ENCODE measurements at places on chromosomes 1 and 21.

- DNase-seq, result no peak
Observed at GRCh38 chr21:38306433-38307141, 49.8 kb downstream of the KCNJ15 start.

GRCh38 chr1:168792592-168793125, 63.7 kb upstream of the DPT start:
- no peak for DNase-seq

DNA sequence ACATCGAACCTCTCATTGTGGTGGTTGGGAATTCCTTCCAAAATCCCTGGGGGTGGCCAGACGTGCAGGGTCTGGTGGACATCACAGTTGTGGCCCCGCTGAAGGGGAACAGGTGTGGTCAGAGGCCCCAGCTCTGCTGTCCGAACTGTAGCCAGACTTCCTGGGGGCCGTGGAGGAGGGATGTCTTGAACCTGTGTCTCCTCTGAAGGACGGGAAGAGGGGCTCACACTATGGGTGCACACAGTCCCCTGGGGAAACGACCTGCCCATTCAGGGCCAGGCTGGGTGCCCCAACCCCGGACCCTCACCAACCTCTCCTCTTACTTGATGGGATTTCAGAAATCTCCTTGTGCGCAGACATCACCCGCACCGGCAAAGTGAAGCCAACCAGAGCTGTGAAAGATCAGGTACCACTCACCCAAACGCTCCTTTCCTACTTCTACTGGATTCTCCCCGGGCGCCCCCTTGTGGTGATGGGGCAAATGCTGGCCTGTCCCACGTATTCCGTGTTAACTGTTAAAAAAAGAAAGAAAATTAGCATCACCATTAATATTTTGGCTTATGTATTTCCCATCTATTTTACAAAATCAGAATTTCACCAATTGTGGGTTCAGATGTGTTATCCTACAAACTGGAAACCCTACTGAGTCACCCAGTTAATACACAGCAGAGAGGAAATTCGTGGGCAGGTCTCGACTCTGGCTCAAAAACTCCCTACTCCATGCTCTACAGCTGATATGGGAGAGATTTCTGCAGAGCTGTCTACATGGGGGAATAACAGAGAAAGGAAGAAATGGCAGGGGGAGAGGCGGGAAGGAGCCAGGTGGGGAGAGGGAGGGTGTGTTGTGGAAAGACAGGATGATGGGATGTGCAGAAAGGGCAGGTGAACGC, 28.1 kb downstream of the PADI4 start:
- DNase-seq, result peak; percentile 21

DNA sequence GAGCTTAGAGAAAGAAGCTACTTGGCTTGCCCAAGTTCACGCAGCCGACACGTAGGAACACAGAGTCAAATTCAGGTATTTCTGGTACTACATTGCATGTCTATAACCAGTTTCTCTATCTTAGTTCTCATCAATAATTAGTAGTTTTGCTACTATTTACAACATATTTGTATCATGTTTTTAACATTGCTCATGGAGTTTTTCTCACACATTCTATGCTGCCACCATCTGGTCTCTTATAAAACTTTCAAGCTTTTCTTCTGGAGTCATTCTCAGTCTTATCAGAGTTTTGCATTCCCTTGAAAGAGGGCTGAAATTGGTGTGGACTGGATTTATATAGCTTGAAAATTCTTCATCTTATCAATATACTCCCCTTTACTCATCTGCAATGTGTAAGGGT, 118.8 kb upstream of the PALMD start:
- DNase-seq, result no peak

DNA sequence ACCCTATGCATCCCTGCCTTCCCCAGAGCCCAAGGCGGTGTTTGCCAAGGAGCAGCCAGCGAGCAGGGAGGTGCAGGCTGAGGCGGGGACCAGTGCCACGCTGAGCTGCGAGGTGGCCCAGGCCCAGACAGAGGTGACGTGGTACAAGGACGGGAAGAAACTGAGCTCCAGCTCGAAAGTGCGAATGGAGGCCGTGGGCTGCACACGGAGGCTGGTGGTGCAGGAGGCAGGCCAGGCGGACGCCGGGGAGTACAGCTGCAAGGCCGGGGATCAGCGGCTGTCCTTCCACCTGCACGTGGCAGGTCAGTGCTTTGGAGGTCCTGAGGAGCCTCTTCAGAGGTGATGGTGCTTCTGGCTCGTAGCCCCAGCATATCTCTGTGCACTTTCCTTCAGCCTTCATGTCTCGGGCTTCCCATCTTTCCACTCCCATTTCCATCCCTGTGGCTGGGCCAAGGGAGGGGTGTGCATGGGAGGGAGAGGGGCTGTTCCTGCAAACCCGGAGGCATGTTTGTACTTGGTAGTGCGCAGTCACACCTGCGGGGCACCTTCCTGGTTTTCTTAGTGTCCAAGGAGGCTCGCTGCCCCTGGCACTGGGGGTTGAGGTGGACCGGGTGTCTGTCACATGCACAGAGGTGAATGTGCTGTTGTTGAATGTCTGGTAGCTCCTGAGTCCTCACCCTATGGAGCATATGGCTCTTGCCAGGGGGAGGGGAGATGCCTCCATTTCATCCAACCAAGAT, 56.4 kb downstream of the OBSCN start:
- no peak for DNase-seq

GRCh38 chr1:230633469-230633868, 8.8 kb upstream of the COG2 start:
- DNase-seq, result no peak

GRCh38 chr1:230784163-230784562, 37.0 kb downstream of the CAPN9 start:
- DNase-seq, result no peak

DNA sequence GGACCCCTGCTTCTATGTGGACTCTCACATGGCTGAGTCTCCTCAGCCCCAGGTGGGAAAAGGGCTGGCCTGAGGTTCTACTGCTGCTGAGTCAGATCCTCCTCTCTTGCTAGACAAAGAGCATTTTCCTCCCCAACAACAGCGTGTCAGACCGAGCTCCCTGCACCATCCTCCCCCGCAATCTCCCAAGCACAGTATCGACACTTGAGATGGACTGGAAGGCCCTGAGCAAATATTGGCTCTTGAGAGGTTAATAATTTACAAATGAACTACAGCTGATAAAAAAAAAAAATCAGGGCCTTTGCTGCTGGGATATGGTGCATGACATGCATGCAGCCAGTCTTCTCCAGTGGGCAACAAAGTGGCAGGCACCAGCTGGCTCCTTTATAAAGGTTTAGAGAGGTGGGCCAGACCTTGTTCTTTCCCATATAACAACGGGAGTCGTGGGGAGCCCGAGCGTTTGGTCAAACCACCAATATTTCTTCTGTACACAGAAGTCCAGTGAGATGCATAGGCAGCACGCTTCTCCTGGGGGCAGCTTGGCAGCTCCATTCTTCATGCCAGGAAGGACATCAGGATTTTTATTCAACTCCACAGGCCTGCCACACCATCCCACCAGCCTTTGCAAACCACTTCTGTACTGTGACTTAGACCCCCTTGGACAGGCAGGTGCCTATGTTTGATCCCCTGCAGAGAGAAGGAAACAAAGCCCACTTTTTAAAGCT, 55.4 kb upstream of the CAMK1G start:
- DNase-seq, result no peak

DNA sequence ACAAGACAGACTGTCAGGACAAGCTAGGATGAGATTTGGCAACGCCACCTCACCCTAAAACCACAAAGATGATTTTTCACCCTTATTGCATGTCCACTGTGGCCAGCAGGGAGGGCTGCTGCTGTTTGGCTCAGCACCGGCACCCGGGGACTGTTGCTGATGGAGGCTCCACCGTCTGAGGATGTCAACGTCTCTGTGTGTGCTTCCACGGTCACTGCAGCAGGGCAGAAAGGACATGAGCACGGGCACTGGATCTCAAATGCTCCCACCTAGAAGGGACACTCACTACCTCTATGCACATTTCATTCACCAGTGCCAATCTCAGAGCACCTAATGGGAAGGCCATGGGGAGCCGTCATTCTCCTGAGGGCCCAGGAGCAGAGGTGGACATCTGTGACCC, 599.6 kb downstream of the PTPRU start:
- no peak for DNase-seq

DNA sequence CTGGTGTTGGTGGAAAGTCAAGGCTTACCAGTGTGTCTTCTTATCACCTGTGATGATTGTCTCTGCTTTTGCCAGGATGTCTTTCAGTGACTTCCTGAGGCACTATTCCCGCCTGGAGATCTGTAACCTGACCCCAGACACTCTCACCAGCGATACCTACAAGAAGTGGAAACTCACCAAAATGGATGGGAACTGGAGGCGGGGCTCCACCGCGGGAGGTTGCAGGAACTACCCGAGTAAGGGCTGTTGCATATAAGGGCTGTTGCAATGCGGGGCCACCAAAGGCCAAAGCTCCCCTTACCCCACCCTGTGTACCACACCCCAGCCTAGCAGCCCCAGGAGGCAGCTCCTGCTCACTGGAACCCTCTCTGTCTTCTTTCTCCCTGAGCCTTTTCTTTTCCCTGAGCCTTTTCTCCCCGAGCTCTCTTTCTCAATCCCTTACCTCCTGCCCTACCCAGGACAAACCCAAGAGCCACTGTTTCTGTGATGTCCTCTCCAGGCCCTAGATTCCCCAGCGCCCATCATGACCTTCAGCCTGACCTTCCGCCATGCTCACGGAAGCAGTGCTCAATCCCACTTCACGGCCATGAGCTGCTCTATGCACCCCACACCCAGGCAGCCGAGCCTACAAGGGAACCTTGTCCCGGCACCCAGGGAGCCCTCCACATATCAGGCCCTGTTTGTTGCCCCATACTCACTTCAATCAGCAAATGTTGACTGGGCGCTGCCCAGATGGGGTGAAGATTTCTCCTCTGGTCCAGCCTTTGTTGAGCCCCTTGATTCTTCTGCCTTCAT, 40.6 kb downstream of the CAPN2 start:
- DNase-seq, result no peak

DNA sequence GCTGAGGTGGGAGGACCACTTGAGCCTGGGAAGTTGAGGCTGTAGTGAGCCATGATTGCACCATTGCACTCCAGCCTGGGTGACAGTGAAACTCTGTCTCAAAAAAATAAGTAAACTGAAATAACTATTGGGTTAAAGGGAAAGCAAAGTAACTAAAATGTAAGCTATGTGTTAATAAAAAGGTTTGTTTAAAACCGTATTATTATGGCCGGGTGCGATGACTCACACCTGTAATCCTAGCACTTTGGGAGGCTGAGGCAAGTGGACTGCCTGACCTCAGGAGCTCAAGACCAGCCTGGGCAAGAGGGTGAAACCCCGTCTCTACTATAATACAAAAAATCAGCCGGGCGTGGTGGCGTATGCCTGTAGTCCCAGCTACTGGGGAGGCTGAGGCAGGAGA, 27.0 kb downstream of the NVL start:
- DNase-seq, result no peak

DNA sequence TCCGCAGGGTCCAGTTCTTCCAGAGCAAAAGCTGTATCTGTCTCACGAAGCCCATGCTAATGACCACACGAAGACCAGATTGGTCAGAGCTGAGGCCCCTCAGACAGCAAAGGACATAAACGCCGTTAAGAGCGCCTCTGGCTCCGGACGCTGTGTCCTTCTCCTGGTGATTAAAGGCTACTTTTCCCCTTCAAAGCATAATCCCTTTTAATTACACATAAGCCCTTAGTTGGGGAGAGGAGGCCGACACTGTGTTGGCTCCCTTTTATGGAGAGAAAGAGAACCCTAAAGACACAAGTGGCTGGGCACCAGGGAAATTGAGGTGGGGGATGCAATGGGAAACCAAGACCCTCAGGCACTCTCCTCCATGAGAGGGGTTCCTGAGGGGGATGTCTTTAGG, at the start of gene ABCA4:
TSS of gene ABCA4 (minus strand) at position 158 of the 400 bp plus-strand sequence. CDS start at position 55, 103 bp downstream.
- no peak for DNase-seq

DNA sequence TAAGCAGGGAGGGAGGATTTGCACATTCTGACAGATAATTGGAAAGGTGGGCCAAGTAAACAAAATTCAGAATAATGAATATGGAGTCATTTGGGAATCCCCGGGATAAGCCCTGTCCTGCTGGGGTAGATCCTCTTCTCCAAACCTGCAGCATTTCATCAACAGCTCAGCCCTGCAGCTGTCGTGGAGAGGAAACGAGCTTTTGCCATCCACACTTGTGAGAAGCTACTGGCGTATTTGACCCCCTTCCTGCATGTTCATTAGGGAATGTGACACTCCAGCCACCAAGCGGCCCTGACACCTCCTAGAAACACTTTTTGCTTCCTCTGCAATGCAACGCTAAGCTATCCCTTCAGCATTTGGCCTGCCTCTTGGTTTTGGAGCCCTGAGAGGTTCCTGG, 8.0 kb upstream of the LEFTY2 start:
- no peak for DNase-seq

GRCh38 chr1:39385067-39385988, 106.1 kb upstream of the BMP8A start:
- DNase-seq, result no peak

GRCh38 chr1:39890273-39890672, 7.0 kb upstream of the TRIT1 start:
- DNase-seq, result no peak

DNA sequence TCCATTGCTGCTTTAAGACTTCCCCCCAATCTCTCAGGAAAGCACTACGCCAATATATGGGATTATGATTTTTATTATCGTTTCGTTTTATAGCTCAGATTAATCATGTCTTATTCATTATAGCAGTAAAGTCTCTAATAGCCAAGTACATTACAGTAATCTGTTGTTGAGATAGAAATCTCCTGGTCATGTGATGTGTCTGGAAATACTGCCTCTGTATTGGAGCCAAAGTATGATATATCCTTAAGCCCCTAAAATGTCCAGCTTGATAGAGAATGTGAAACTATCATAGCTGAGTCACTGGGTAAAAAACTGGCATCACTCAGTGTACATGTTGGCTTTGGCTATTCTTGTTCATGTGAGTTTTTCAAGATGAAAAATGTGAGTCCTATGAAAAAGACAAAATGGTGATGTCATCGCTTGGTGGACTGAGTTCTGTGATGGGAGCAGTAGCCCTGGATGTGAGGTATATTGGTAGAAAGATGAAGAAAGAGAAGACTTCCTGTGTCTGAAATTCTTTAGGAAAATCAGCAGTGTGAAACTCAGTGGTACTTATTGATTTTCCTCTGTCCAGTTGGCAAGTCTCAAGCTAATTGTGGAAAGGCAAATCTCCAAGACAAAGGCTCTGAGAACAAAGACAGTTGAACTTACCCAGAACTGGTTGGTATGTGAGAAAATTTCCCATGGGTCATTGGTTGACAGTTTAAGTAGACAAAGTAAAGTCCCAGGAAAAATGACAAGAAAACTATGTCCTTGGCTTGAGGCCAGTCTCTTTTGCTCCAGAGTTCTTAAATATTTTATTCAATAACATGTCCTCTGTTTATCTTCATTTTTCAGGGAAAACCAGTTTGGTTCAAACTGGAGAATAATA, 76.2 kb downstream of the BRINP2 start:
- DNase-seq, result no peak

DNA sequence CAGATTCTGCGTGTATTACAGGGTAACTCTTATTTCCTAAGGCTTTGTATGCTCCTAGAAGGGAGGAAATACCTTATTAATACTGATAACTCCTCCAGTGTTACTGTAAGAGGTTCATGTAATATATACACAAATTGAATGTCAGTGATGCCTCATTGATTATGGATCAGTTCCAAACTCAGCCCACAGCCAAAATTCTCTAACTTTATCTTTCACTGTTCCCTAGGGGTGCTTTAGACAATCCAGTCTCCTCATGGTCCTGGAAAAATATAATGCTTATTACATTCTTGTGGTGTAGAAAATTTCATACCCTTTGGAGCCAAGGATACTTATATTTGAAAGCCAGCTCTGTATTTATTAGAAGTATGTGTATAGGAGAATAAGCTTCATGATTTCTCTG, 73.0 kb downstream of the NGF start:
- no peak for DNase-seq

- no peak for DNase-seq
Observed at GRCh38 chr1:244957122-244957521, 92.8 kb upstream of the HNRNPU start.

Data from stimulated activated CD8-positive, alpha-beta memory T cell treated with anti-CD3 and anti-CD28 coated beads, Interleukin-7, amount 100 ng/mL, for 4 hours (primary cell).